ENCODE measurements at places on chromosomes 2 and 18. TPM values are rescaled to one million over a fixed set of nuclear protein-coding genes. Genes with fewer than 3 reads are reported as not detected.

Gene ASNSD1
- 17.5 TPM for total RNA-seq

Gene GPR39
- total RNA-seq: not detected

Gene KATNAL2
- 0.45 TPM for total RNA-seq

Gene GPAT2
- 6.0 TPM for total RNA-seq

Gene FHOD3
- total RNA-seq: not detected

Gene NT5DC4
- total RNA-seq: 0.45 TPM

Gene C2orf80
- not detected for total RNA-seq

Gene FAP
- not detected for total RNA-seq

Gene HAUS1
- total RNA-seq: 20.8 TPM

Gene MOB1A
- total RNA-seq: 211 TPM

Gene SPC25
- 1.0 TPM for total RNA-seq

Gene FOXI3
- not detected for total RNA-seq

Gene TRAF3IP1
- 11.3 TPM for total RNA-seq

Gene SCN9A
- 0.28 TPM for total RNA-seq

Gene BARD1
- total RNA-seq: 11.5 TPM

Gene CCNYL1
- total RNA-seq: 7.9 TPM

Gene TM4SF20
- not detected for total RNA-seq

Gene SCG2
- total RNA-seq: not detected

Gene RUFY4
- 0.82 TPM for total RNA-seq

Gene NEU2
- total RNA-seq: not detected

Measured in natural killer cell (primary cell).